Urinary bladder (tissue), 4 donors: ENCODE measurements at places on chromosomes 11 and 22.

DNA sequence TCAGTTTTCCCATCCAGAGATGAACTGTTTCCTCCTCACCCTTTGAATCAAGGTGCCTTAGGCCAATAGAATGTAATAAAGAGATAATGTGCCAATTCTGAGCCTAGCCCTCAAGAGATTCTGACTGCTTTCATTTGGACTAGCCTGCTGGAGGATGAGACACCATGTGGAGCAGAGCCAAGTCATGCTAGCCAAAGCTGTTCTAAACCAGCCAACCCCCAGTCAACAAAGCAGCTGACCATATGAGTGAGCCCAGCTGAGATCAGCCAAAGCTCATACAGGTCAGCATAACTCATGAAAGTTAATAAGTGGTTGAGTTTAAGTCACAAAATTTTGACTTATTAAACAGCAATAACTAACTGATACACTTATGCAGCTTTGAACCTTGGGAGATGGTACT, 66.7 kb upstream of the DBX1 start:
- no peak for DNase-seq

DNA sequence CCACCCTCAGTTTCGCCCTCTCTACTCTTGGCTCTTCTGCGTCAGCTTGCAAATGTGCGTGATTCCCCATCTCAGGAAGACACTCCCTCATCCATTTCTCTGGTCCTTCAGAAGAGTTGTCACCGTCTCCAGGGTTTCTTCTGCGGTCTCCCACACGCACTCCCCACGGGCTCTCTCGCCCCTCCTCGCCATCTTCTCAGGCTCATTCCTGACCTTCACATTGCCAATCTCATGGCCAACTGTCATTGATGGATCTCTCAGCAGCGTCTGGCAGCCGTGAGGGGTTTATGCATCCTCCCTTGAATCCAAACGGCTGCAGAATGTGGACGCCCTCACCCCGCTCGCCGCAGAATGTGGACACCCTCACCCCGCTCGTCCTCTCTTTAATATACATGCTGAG, 10.5 kb downstream of the SYNGR1 start:
- no peak for DNase-seq

DNA sequence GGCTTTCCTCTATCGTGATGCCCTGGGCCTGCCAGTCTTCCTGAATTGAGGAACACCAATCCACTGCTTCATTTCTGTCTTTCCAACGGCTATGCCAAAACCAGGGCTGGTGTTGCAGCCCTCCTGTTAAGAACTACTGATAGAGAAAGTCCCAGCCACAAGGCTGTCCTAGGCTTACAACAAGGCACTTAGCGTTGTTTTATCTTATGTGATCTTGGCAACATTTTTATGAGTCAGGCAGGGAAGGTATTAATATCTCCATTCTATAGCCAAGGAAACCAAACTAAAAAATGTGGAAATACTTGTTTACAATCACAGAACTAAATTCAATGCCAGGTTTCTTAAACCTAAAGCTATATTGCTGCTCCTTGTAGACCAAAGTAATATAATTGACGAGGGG, 89.9 kb upstream of the AMOTL1 start:
- no peak for DNase-seq

GRCh38 chr11:109911488-109911887, 181.7 kb upstream of the ZC3H12C start:
- DNase-seq: no peak

GRCh38 chr11:32226480-32226879, 135.6 kb downstream of the RCN1 start:
- DNase-seq: no peak

GRCh38 chr11:94574193-94574961, 7.2 kb downstream of the PIWIL4 start:
- DNase-seq: no peak

GRCh38 chr11:61636676-61637075, 43.5 kb upstream of the DAGLA start:
- no peak for DNase-seq

- DNase-seq: no peak
Measured at GRCh38 chr22:37248251-37248650, 4.2 kb upstream of the RAC2 start.

DNA sequence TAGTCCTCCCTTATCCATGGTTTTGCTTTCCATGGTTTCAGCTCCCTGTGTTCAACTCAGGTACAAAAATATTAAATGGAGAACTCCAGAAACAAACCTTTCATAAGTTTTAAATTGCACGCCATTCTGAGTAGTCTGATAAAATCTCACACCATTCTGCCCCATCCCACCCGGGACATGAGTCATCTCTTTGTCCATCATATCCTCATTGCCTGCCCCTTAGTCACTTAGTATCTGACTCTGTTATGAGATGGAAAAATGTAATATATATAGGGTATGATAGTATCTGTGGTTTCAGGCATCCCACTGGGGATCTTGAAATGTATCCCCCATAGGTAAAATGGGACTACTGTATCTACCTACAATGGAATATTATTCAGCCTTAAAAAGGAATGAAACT, 35.5 kb upstream of the FGF3 start:
- no peak for DNase-seq

DNA sequence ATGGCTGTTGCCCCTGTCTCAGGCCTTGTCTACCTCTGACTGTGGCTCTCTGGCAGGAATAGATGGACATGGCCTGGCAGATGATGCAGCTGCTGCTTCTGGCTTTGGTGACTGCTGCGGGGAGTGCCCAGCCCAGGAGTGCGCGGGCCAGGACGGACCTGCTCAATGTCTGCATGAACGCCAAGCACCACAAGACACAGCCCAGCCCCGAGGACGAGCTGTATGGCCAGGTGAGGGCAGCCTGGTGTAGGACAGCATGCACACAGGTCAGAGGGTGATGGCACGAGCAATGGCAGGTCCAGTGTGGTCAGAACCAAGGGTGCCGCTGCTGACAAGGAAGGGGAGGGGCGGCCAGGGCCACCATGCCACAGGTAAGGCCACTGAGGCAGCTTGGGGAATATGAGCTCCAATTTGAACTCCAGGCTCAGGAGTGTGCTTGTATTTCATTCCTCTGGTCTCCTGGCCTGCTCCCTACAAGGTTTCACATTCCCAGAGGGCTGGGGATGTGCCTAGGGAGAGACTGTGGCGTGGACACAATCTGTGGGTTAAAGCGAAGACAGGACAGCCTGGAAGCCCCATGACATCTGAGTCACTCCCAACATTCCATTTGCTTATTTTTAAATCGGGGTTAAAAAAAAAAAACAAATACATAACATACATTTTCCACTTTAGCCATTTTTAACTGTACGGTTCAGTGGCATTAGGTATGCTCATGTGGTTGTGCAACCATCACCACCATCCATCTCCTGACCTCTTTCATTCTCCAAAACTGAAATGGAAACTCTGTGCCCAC, 562 bp downstream of the FOLR3 start:
- no peak for DNase-seq

DNA sequence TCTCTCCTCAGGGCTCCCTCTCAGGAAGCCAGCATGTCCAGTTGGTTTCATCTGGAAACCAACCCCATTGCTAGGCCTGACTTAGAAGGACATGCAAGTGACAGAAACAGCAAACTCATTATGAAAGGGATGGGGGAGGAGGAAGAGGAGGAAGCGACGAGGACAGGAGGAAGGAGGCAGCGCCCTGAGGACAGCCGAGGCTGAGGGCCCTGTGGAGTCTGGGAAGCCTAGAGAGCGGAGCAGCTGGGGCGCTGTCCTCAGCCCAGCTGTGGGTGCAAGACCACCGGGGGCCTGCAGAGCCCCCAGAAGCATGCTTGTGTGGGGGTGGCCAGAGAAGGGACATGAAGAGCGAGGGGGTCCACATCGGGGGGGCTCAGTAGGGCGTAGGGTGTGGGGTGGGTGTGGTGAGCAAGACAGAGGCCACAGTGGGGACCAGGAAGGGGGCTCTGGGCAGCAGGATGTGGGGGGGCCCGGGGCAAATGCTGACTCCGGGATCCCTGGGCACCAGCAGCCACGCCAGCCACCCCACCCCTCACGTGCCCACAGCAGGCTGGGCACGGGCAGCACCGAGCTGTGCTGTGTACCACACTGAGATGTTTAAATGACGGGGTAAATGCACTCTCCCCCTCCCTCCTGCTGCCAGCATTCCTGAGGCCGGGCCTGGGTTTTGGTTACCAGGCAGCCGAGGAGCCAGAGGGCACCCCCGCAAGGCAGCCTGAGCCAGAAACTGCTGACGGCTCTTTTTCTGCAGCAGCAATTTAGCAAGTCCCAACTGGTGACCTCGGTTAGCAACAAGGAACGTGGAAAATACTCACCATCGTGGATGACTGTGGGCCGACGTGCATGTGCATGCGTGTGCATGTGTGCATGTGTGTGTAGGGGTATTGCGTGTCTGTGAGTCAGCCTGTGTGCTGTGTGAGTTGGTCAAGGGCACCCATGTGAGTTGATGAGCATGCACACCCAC, 82.7 kb upstream of the LINC01488 start:
- DNase-seq: no peak

- DNase-seq: no peak
Measured at GRCh38 chr11:32003335-32003734, 87.5 kb upstream of the RCN1 start.

DNA sequence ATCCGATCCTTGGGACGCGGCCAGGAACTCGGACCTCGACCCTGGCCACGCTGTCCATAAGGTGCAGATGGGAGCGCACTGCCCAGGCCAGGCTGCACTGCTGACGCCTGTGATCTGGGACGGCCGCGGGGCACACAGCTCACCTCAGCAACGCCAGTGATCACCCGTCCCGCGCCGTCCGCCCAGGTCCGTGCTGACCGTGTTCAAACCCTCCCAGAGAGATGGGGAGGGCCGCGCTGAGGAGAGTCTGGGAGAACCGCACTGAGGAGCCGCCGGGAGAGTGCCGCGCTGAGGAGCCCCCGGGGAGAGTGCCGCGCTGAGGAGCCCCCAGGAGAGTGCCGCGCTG, 636 bp downstream of the KCNQ1OT1 start:
- no peak for DNase-seq
